ENCODE measurements at places on chromosomes 3 and 15.

DNA sequence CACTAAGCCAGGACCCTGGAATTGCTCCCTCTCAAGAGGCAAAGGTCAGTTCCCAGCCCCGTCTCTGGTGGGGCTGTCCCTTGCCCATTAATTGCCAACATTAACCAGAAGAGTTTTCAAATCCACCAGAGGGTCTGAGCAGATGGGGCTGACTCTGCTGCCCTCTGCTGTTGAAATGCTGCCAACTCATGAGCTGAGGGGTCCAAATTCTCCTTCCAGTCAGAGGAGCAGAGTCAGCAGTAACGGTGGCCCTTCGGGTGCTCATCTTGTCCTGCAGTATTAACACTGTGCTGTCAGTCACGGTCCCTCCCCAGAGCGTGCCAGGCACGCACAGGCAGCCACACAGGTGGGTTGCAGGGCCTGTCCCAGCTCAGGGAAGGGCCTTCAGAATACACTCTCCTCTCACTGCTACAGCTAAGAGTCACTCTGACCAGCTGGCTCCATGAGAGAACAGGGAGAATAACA lies 10.7 kb upstream of the SPTBN5 start:
- DNase-seq = peak; percentile 45

DNA sequence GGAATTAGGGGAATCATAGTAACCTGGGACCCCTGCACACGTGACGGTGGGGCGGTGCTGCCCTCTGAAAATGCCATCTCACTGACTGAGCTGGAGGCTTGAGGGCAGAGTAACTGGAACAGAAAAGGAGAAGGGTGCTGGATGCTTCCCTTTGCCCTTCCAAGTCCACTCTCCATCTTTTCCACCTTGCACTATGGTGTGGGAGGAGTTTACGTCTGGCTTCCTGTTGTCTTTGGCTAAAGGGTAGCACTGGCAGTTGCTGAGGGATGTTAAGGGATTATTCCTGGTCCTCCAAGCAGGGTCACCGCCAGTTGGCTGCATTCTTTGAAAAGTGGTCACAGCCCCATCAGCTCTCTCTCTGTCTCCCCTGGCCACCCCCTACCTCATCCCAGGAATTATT lies 129.4 kb upstream of the SNTN start:
- DNase-seq = no peak

- no peak for DNase-seq
Observed at GRCh38 chr3:55622733-55623132, 135.6 kb upstream of the WNT5A start.

- no peak for DNase-seq
Observed at GRCh38 chr3:49630784-49631183, 43.4 kb upstream of the APEH start.

GRCh38 chr3:38453075-38453912 lies at the start of gene ACVR2B:
Gene ACVR2B (plus strand): TSS chr3:38453890. CDS start chr3:38454323, 433 bp downstream.
- DNase-seq = peak; percentile 72

- DNase-seq = no peak
Observed at GRCh38 chr3:195258449-195259153, 12.4 kb downstream of the XXYLT1 start.

DNA sequence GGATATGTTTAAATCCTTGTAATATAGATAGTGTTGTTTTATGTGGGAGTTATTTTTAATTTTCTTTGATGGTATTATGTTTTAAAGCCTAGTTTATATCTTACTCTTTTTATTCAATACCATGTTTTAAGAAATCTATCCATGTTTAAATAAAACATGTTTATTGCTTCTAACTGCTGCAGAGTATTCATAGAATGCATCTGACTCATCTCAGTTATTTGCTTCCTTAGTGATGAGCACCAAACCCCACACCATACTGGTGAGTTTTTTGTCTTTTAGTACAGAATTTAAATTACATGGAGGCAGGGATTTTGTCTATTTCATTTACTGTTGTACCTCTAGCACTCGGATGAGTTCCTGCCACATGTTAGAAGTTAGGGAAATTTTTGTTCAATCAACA lies 209.2 kb downstream of the NSUN3 start:
- DNase-seq = no peak

DNA sequence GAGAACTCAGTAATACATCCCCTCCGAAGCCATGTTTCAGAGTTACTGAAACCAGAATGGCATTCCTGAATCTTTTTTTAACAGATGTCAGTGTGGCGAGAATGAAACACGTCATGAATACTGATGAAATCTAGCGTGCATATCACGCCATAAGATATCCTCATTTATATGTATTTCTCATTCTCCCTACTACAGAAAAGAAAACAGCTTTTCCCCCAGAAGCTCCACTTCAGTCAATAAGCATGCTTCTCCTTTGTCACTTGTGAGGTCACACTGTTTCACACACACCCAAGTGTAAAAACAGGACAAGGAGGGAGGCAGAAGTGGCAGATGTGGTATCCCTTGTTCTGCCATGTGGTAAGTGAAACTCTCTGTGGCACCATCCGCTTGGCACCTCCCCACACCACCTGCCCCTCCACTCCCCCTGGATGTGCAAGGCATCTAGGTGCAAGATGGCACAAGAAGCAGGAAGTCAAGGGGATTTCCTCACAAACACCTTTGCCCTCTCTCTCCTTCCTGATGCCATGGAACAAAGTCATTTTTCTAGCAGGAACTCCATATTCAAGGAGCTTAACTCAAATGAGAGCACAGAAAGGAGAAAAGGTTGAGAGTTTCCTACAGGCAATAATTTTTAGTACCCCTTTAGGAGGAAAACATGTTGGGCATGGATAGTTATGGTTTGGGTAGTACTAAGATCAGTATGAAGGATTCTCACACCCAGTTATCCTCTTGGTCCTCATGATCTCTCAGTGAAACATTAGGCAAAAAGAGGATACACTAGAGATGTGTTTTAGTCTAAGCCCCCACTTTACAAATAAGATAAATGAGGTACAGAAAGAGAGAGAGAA lies 47.5 kb upstream of the FRMD4B start:
- DNase-seq = no peak

DNA sequence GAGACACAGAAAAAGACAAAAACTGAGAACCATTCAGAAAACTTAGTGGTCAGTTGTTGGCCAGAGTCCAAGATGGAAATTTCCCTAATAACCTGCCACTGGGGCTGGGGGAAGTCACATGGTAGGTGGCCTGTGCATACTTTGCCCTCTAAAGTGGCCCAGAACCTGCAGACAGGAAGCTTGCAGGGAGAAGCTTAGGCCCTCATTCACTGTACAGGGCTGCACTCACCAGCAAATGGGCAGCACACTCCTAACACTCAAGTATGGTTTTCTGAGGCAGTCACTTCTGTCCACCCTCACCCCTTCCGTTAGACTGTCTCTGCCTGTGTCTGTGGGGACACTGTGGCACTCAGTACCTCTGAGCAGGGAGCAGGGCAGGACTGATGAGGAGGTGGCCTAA lies 14.5 kb upstream of the RNU6-1 start:
- no peak for DNase-seq

- no peak for DNase-seq
Observed at GRCh38 chr3:153093629-153094028, 68.4 kb upstream of the RAP2B start.

- DNase-seq = no peak
Observed at GRCh38 chr15:31108836-31109235, 7.3 kb upstream of the TRPM1 start.

- no peak for DNase-seq
Observed at GRCh38 chr3:33993631-33994030, 195.2 kb downstream of the PDCD6IP start.

DNA sequence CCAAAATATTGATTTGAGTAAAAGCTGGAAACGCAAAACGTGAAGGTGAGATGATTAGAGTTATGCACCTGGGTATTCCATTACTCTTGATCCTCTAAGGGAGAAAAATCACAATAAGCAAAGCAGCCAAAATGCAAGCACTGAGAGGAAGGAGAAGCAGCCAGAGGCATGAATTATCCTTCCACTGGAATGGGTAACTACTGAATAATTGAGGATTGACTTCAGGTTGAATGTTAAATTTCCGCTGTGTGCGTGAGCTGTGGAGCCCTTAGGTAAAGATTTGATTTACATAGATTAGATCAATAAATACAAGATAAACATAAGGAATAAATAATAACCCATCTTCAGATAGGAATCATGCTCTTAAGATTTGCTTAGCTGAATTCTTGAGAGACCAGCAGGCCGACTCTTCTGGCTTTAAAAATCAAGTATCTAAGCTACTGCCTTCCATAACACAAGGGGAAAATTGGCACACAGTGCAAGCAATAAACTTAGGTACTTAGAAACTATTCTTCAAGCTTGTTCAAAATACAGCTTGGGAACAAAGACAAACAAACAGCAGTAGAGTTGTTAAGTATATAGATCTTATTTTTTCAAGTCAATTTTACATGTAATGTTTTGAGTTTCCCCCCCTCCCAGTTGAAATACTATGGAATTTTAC lies 1459.5 kb downstream of the ZPLD1 start:
- DNase-seq = no peak

DNA sequence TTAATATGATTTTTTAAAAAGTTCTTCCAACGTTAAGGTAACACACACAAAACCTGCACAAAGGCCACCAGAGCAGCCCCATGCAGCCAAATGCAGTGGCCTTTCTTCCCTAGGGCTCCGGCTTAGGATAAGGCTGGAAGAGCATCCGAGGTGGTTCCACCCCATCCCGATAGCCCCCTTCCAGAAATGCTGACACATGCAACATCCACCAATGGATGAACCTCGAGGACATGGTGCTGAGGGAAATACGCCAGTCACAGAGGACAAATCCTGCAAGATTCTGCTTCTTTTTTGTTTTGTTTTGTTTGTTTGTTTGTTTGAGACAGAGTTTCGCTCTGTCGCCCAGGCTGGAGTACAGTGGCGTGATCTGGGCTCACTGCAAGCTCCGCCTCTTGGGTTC lies 199.3 kb upstream of the NSMCE3 start:
- no peak for DNase-seq

DNA sequence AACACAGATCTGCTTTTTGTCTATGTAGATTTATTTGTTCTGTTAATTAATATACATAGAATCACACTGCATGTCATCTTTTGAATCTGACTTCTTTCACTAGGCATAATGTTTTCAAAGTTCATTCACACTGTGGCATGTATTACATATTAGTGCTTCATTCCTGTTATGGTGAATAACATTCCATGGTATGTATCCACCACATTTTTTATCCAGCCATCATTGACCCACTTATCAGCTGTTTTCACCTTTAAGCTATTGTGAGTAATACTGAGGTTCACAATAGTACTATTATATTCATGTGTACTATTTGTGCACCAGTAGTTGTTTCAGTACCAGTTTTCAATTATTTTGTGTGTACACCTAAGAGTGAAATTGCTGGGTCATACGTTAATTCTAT lies 230.6 kb upstream of the CNTN3 start:
- DNase-seq = no peak

- DNase-seq = peak; percentile 60
Observed at GRCh38 chr3:169811631-169812331, 889 bp upstream of the LRRIQ4 start.

GRCh38 chr15:53462651-53463050 lies 296.8 kb downstream of the WDR72 start:
- no peak for DNase-seq

- no peak for DNase-seq
Observed at GRCh38 chr3:21393683-21394311, 357.2 kb downstream of the ZNF385D start.

GRCh38 chr3:170709046-170709445 lies 123.2 kb upstream of the SLC7A14 start:
- no peak for DNase-seq

GRCh38 chr15:67083135-67083762 lies 17.8 kb downstream of the SMAD3 start:
- no peak for DNase-seq

DNA sequence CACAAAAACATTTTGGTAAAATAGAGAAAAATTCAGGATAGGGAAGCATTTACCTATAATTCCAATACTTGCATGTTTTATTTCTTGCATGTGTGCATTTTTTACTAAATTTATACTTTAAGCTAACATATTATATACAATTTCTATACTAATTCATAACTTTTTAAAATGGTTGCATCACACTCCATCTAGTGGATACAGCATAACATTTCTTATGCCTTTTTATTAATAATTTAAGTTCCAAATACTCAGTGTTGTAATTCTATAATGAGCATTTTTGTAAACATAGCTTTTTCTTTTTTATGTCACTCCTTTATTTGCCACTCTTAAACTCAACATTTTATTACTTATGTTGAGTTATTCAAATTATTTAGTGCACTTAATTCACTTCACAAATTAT lies 477.7 kb downstream of the ZBBX start:
- DNase-seq = no peak

- DNase-seq = no peak
Observed at GRCh38 chr15:74589826-74590225, 25.8 kb upstream of the CLK3 start.

DNA sequence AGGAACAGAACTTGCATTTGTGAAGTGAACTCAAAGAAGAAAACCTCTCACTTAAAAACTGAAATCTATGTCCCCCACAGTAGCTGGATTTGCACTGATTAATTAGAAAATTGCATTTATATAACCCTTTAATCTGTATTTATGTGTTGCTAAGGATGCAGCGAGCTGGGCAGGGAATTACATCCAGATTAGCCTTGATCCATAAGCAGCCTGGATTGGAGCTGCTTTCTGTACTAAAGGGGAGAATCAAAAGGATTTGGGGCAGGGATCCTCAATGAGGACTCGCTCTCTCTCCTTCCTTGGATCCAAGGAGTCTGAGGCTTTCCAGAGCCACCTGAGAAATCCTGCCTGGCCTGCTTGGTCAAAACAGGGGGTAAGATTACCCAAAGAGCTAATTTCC lies 125.9 kb downstream of the TLE3 start:
- DNase-seq = no peak

- DNase-seq = no peak
Observed at GRCh38 chr15:95350908-95351307, 979.6 kb upstream of the NR2F2 start.

- no peak for DNase-seq
Observed at GRCh38 chr3:48400824-48401433, 28.9 kb downstream of the FBXW12 start.

- no peak for DNase-seq
Observed at GRCh38 chr3:64163755-64164148, 61.5 kb downstream of the PRICKLE2 start.

DNA sequence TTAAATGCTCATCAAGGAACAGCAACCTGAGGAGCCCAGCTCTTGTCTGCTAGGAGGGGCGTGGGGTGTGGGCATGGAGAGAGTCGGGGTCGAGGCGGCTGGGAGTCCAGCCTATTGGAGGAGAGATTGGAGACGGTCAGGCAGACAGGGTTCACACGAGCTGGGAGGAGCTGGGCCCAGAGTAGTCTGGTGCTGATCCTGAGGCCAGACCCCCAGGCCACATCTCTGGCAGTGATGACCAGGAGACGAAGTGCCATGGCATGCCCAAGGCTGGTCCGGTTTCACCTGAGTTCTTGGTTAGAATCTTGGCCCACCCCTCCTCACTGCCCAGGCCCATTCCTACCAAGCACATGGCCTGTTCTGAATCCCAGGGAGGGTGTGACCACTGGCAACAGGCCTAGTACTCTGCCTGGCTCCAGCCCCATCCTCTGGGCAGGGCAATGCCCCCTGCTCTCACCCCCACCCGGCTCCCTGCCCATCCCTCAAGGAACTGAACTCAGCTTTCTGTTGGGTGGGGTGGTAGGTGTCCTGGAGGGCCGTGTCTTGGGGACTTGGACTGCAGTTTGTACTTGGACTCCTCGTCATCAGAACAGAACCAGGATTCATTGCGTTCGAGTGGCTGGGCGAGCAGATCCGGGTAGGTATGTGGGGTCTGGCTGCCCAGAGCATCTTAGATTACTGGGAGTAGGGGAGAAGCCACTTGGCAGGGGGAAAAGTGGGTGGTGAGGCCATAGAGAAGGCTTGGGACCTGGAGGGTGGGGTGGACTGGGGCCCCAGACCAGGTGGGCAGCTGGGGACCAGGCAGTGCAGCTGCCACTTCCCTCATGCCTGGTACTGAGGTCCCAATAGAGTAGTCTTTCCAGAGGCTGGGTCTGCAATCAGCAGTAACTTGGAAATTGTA lies 20.8 kb downstream of the SLC28A1 start:
- DNase-seq = no peak
